Retina (tissue), 1 donor: ENCODE measurements at places on chromosomes 3 and 15.
A peak's percentile ranks its signal among the peaks of the same experiment; 100 is the strongest.

GRCh38 chr3:69439643-69440270 is 53.9 kb upstream of the FRMD4B start:
- DNase-seq: no peak

DNA sequence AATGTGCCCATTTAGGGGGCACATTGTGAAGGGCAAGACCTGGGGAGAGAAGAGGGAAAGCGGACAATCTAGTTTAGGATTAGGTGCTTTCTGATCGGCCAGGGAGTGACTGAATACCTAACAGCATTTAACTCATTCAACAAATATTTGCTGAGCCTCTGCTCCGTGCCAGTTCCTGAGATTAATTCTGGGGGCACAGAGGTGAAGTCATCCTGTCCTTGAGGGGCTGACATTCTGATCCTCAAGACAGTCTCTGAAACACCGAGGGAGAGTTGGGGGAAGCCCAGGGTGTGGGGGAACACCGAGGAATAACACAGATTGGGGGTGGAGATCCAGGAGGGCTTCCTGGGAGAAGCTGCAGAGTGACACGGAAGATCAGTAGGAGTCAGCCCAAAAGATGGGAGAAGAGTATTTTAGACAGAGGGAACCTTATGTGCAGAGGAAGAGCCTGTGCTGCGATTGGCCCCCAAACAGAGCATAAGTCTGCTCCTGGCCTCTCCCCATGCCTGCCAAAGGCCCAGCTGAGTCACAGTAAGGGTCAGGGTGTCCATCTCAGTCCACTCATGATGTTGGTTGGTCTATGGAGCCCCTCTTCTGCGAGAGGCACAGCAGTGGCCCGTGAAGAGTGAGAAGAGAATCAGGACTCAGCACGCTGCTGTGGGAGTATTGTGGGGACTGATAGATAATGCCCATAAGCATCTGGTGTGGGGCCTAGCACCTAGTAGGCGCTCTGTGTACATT is 60.2 kb downstream of the AMOTL2 start:
- no peak for DNase-seq

- no peak for DNase-seq
Observed at GRCh38 chr3:132209855-132210254, 107.4 kb upstream of the ACP3 start.

GRCh38 chr15:44300572-44300971 is 12.1 kb downstream of the GOLM2 start:
- DNase-seq: no peak

GRCh38 chr3:164832216-164832615 is 246.1 kb downstream of the SI start:
- no peak for DNase-seq

- DNase-seq: peak; percentile 1
Observed at GRCh38 chr15:80211976-80212375, 40.0 kb downstream of the CTXND1 start.
